ENCODE measurements at places on chromosomes 12 and 14.
A peak's percentile ranks its signal among the peaks of the same experiment; 100 is the strongest.

GRCh38 chr14:91910196-91910595 lies 37.3 kb downstream of the FBLN5 start:
- DNase-seq = no peak

GRCh38 chr14:24954700-24955037 lies 95.3 kb downstream of the STXBP6 start:
- DNase-seq = no peak

DNA sequence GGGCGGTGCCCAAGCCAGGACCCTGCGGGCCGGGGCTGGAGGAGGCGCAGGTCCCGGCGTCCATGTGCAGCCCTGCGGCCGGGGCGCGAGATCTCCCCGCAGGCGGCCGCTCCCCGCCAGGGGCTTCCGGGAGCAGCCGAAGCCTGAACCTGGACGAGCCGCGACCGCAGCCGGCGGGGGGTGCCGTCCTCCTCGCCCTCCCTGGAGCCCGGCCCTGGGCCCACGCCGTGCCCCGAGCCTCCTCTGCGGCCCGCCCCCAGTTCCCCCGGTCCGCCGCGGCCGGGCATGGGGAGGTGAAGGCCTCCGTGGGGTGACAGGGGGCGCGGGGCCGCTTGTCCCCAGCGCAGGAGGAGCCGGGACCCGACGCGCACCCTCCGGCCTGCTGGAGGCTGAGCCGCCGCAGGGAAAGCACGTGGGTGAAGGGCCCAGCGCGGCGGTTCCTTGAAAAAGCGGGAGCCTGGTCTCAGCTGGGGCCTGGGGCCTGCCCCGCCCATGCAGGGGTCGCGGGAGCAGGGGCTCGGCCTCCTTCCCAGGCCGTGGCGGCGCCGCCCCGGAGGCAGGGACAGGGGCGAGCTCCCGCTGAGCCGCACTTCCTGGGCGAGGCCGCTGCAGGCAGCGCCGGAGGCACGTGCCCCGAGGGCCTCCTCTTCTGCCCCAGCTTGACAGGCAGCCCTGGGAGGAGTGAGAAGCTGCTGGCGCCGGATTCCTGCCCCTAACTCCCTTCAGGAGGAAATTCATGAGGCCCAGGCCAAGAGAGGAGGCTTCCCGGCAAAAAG lies 55.6 kb upstream of the PPP2R5C start:
- peak; percentile 44 for DNase-seq

DNA sequence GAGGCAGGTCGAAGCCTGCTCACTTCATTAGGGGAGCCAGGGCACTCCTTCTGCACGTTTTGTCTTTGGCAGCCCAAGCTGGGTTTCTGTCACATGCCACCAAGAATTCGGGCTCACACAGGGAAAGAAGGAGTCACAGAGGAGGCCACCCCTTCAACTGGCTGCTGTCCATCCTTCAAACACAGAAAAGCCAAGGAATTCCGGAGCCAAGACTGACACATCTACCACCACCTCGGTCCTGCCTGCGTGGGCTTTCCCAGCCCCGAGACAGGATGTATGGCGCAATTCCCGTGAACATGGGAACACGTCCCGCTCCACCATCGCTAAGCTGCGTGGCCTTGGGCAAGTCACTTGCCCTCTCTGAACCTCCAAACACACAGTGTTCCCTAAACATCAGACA lies 70.4 kb downstream of the NCOR2 start:
- no peak for DNase-seq

- no peak for DNase-seq
Measured at GRCh38 chr12:7075939-7076338, 15.4 kb downstream of the C1S start.

DNA sequence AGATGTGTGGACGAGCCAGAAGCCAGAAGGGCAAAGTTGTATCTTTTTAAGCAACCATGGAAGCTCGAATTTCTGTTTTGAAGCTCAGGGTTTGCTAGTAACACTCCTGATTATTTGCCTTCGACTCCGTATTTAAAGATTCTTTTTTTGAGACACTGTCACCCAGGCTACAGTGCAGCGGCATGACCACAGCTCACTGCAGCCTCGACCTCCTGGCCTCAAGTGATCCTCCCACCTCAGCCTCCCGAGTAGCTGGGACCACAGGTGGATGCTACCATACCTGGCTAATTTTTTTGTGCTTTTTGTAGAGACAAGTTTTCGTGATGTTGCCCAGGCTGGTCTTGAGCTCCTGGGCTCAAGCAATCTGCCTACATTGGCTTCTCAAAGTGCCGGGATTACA lies 18.7 kb upstream of the OASL start:
- DNase-seq = no peak

- DNase-seq = peak; percentile 4
Measured at GRCh38 chr14:95770777-95771176, 56.9 kb upstream of the TCL1A start.

- no peak for DNase-seq
Measured at GRCh38 chr12:15208140-15208539, 13.1 kb downstream of the RERG start.

DNA sequence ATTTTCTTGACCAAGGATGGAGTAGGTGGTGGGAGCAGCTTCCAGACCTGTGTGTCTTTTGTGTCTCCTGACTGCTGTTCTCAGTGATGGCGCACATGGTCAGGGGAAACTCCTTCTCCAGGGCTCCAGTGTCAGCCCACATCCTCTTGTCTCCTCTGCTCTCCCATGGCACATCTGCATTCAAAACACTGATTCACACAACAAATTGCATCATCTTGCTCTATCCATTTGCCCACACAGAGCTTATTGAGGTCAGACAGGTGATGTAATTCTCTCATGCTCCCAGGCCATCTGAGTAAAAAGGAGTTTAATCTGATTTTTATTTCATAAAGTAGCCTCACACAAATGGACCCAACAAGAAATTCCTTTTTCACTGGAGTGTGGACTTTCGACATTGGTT lies 21.8 kb upstream of the TMEM132C start:
- no peak for DNase-seq

- DNase-seq = no peak
Measured at GRCh38 chr12:112239020-112239419, 113.7 kb downstream of the TRAFD1 start.

DNA sequence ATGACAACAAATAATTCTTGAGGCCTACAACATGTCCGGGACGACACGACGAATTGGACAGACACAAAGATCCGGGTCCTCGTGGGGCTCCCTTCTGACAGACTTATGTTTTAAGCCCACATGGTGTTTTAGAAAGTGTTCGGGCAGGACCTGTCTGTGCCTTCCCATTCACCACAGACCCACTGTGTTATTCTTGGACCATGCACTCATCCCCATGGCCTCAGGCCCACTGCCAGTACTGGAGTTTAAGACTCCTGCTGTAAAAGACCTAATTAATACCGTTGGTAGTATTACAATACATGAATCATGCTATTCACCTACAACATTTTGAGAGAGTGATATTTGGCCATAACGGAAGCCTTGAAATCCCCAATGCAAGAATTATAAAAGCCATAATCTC lies 20.0 kb downstream of the SLC15A4 start:
- DNase-seq = peak; percentile 90

- DNase-seq = no peak
Measured at GRCh38 chr12:126811391-126811790, 1455.6 kb upstream of the TMEM132C start.

DNA sequence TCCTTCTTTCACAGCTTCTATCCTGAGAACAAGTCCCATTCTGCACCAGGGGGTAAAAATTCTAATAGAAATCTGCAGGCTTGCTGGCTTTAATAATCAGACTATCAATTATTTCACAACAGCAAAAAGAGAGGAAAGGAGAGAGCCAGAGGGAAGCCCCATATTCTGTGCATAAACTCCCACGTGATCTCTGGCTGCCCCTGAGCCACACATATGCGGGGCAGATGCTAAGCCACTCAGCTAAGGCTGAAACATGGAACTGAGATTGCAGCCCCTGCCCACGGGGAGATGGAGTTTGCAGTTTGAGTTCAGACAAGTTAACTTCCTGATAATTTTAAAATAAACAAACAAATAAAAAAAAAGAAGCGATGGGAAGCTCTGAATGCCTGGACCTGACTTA lies 254.4 kb upstream of the CCDC196 start:
- no peak for DNase-seq

- no peak for DNase-seq
Measured at GRCh38 chr12:126362964-126363363, 1297.7 kb downstream of the AACS start.

DNA sequence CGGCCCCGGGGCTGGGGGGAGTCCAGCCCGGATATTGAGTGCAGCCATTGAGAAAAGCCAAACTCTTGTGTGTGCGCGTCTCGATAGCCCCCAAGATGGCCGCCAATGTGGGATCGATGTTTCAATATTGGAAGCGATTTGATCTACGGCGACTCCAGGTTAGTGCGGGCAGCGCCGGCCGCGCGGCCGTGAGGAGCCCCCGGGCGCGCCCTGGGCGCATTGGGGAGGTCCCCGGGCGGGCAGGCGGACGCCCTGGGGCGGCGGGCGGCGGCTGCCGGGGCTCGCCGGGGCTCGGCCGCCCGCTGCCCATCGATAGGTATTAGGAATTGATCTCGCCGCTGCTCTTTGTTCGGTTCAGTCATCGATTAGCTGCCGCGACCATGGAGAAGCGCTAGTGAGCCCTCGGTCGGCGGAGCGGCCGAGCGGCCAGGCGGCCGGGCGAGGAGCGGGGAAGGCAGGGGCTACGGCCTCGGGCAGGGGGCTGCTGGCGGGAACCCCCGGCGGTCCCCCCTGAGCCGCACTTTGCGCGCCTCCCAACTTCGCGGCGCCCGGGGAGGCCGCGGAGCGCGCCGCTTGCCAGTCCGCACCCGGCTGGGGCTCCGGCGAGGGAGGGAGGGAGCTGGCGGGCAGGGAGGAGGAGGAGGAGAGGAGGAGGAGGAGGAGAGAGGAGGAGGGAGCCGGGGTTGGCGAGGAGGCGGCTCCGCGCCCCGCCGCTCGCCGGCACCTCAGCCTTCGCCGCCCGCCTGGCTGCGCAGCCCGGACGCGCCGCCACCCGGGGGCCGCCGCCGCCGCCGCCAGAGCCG lies 113.9 kb upstream of the MYL2 start:
- DNase-seq = peak; percentile 35

DNA sequence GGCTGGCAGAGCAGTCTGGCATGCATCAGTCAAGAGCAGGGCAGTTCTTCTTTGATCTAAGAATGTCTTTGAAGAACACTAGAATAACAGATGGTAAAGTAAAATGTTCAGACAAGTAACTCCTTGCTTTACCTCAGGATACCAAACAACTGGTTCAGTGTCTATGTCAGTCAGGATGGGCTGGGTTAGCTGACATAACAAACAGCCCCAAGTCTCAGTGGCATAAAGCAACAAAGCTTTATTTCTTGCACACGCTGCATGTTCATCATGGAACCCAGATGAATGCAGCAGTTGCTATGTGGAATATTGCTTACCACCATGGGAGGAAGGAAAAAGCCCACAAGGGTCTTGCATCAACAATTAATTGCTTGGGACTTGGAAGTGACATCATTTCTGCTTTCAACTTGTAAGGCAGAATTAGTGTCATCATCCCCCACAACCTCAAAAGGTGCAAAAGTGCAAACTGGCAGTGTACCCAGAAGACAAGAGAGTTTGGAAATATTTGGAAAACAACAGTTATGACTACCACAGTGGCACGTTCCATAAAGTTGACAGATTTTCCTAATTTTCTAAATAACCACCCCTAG lies 21.2 kb downstream of the GPRC5D start:
- no peak for DNase-seq

DNA sequence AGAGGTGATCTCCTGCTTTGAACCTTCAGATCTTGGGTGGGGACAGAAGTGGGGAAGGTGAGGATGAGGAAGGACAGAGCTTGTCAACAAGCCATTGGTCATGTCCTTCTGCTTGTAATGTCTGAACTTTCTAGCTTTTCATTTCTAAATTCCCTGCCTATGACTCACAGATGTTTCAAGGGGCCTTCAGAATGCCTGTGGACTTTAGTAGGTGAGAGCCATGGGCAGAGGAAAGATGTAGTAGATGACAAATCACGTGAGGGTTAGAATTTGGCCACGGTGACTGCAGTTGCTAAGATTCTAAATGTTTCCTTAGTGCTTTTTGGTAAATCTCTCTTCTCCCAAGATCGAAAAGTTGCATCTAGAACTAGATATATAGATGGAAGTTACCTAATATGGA lies 18.7 kb upstream of the CREBL2 start:
- DNase-seq = peak; percentile 75

GRCh38 chr12:25502118-25502517 lies 51.0 kb downstream of the LMNTD1 start:
- DNase-seq = peak; percentile 34

- no peak for DNase-seq
Measured at GRCh38 chr14:39868949-39869348, 436.7 kb upstream of the FBXO33 start.

GRCh38 chr12:116141833-116142162 lies 135.7 kb downstream of the MED13L start:
- no peak for DNase-seq

DNA sequence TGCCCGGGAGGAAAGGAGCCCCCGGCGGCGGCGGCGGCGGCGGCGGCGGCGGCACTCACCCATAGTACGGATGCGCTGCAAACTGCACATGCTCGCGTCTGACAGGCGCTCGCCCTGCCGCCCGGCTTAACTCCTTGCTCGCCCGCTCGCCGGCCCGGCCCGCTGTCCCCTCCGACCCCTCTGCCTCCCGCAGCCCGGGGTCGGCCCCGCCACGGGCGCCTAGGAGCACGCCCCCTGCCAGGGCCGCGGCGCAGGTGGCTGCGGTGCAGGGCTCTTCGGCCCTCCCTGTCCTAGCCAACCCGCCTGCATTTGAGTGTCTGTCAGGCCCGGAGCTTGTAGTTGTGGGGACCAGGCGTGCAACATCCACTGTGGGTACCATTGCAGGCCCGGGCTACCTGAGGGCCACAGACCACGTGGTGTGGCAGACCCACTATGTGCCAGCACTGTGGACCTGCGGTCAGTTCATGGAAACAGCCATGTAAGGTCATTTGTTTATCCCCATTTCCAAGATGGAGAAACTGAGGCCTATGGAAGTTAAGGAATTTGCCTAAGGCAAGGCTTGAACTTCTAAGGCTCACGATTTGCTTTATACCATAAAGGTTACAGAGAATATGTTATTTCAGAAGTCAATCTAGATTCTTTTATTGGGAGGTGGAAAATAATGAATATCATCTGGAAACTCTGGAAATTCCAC lies 17.6 kb upstream of the PLEKHH1 start:
- peak; percentile 37 for DNase-seq

DNA sequence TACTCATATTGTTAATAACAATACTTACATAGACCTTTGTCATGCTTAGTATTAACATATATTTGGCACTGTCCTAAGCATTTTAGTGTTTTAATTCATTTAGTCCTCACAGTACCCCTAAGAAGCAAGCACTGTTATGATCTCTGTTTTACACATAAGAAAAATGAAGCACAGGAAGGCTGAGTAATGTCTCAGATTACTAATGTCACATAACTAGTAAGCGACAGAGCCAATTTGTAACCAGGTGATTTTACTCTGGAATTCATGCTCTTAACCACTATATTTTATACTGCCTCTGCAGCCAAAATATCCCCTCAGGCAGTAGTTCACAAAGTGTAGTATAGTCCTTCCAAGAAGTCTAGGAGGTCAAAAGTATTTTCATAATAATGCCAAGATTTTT lies 20.3 kb downstream of the TMEM253 start:
- no peak for DNase-seq

GRCh38 chr14:76955575-76956315 lies 72.8 kb downstream of the IRF2BPL start:
- no peak for DNase-seq

DNA sequence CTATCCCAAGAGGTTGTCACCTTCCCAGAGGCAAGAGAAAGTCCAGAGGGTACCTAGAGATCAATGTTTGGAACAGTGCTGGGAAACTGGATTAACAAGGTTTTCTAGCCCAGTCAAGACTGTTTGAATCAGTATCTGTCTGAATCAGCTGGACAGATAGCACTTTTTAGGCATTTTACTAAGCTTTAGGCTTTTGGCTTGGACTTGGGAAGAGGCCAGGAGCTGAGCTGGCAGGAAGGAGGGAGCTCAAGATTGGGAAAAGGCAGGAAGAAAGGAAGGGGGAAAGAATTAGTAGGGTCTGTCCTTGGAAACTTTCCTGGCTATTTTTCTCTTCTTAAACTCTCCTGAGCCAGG lies 8.3 kb downstream of the IKZF4 start:
- peak; percentile 43 for DNase-seq

Data from astrocyte of the hippocampus (primary cell).